Neural progenitor cell (in vitro differentiated cells): ENCODE measurements at places on chromosomes 6 and 20.

DNA sequence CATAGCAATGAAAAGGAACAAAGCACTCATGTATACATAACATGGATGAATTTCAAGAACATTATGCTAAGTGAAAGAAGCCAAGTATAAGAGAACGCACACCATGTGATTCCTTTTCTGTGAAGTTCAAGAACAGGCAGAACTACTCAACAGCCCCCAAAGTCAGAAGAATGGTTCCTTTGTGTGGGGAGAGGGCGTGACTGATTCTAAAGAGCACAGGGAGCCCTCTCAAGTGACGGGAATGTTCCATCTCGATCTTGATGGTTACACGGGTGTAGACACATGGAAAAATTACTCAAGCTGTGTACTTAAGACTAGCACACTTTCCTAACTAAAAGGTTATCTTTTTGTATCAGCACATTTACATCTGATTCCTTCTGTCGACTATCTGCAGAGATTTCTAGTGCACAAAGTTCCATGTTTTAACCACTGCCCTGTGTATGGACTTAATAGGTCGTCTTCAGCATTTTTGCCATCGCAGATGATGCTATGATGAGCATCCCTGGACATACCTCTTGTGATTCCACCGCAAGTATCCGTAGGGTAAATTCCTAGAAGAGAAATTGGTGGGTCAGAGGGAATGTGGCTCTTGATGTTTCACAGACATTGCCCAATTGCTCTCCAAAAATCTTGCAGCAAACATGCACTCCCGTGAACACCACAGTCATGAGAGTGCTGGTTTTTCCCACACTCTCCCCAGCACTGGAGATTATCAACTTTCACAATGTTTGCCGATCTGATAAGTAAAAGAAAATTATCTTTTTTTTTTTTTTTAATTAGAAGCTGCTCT, 279.3 kb downstream of the BMP7 start:
- no peak for DNase-seq

DNA sequence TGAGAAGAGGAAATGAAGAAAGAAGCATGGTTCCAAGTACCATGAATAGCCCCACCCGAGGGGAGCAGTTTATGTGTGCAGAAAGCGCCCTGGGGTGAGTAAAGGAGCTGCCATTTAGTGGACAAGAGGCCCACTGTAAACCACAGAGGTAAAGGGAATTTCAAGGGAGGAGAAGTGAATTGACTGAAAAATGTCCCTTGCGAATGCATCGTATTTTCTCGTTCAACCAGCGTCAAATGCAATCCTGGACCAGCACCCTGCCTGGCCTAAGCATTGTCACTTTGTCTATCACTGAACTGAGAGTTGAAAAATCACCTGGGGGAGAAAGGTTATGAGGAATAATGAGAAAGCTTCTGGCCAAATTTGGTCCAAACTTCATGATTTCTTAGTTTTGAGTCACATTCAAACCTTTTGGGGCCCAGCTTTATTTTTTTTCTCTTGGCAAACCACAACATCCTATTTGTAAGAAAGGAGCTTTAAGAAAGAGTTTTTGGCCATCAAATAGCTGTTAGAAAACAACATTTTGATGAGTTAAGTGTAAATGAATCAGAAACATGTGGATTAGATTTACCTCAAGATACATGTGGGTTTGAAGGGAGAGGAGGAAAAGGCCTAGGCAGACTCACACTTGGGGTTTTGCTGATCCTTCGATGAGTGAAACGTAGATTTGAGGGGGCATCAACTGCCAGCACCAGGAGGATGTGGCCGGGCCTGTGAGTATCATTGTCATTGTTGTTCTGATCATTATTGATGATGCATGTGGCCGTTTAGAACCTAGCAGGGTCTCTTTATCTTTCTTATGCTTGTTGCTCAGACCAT, 214.0 kb downstream of the CLIC5 start:
- no peak for DNase-seq

GRCh38 chr6:143180826-143181225, 120.1 kb downstream of the AIG1 start:
- no peak for DNase-seq

DNA sequence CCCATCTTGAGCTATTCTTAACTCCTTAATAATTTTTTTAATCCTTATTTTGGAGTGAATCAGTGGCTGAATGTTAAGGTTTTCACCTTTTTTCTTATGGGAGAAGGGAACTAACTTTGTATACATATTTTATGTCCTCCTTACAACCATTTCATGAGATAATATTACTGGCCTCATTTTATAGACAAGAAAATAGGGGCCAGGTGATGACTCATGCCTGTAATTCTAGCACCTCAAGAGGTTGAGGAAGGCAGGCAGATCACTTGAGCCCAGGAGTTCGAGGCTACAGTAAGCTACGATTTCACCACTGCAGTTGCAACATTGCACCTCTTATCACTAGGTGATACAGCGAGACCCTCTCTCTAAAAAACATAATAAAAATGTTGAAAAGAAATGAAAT, 128.7 kb downstream of the TMEM242 start:
- no peak for DNase-seq

- peak; percentile 90 for DNase-seq
Observed at GRCh38 chr20:37841971-37842370, 61.0 kb upstream of the VSTM2L start.

- DNase-seq = peak; percentile 32
Observed at GRCh38 chr20:1860446-1860845, 34.8 kb upstream of the SIRPA start.

DNA sequence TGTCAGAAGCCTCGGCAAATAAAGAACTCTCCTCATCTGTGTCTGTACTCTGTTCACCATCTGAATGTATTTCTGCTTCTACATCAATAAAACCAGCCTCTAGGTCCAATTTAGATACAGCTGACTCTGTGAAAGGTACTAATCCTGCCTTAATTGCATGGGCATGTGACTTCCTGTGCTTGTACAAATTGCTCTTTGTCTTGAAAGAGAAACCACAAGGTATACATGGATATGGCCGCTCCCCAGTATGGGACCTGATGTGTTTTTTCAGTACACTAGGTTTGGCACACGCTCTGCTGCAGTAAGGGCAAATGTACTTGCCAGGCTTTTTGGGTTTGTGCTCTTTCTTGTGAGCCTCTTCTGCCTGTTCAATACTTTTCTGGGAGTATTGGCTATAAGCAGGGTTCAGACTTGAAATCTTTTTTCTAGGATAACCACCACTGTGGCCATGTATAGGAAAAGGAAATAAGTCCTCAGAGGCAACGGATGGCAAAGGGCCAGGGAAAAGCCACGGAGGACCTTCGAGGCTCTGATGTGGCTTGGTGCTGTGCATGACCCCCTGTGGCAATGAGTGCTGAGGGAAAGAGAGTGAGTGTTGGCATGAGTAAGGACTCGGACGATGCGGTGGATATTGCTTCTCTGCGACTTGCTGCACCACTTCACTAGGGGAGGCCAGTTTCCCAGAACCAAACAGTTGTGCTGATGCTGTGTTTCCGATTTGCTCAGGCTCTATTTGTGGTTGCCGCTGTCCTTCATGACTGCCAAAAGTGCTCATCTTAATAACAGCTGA, 170.9 kb downstream of the HIVEP2 start:
- no peak for DNase-seq
